ENCODE measurements at places on chromosomes 12 and 14. TPM values are rescaled to one million over a fixed set of nuclear protein-coding genes. Genes with fewer than 3 reads are reported as not detected.

The TMEM253 gene
- not detected for total RNA-seq

The FSCB gene
- total RNA-seq = not detected

The TSHR gene
- total RNA-seq = not detected

The C12orf60 gene
- 2.2 TPM for total RNA-seq

The SOAT2 gene
- not detected for total RNA-seq

The CCDC184 gene
- total RNA-seq = 0.38 TPM

The TMEM63C gene
- total RNA-seq = 2.3 TPM

The PMEL gene
- not detected for total RNA-seq

The CRY1 gene
- 23.8 TPM for total RNA-seq

The HEBP1 gene
- total RNA-seq = 13.8 TPM

The TMCC3 gene
- total RNA-seq = not detected

The PRICKLE1 gene
- 0.28 TPM for total RNA-seq

The KLRK1 gene
- total RNA-seq = not detected

The CD27 gene
- 77.7 TPM for total RNA-seq

The ZNF891 gene
- 2.4 TPM for total RNA-seq

The CMA1 gene
- total RNA-seq = not detected

The DCN gene
- total RNA-seq = not detected

The LHX5 gene
- total RNA-seq = not detected

The CLEC12A gene
- total RNA-seq = not detected

The VSIG10 gene
- 12.8 TPM for total RNA-seq

The SLCO1B1 gene
- total RNA-seq = not detected

The PTPRO gene
- total RNA-seq = 0.69 TPM

The ERP27 gene
- total RNA-seq = 1.5 TPM

The MYG1 gene
- 104 TPM for total RNA-seq

The CARMIL3 gene
- 1.5 TPM for total RNA-seq

The FAM90A1 gene
- total RNA-seq = 0.31 TPM

The POTEG gene
- not detected for total RNA-seq

The TAS2R19 gene
- total RNA-seq = 3.9 TPM

The HOTAIR gene
- not detected for total RNA-seq

The GPR65 gene
- 8.1 TPM for total RNA-seq
